HS-5 (cell line): ENCODE measurements at places on chromosomes 16 and 17.

- DNase-seq = no peak
Measured at GRCh38 chr17:77490361-77491183, 349.8 kb downstream of the SEC14L1 start.

DNA sequence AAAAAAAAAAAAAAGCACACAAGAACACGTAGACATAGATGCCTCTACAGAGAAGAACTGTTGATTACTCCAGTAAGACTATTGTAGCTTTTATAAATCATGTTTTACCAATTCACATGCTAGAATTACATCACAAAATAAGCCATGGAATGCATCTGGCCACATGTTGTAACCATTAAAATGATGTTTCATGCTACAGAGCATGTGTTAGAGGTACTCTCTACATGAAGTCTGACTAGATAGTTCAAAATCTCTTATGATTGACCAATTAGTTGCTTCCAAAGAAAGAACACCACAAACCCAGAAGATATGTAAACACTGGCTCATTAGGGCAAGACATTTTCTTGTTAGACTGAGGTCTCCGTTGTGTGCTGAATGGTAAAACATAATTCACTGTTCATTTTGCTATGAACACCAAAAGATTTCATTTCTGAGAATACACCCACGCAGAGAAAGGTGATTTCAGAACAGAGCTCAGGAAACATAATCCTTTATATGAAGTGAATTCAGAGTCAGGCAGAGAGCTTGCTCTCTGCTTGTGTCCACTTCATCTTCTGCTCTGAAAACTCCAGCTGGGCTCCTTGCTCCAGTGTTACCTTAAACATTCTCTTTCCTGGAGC is 411.4 kb upstream of the SOX9 start:
- DNase-seq = no peak

GRCh38 chr17:17093764-17094163 is 51.5 kb downstream of the MPRIP start:
- no peak for DNase-seq

GRCh38 chr17:560432-560873 is 154.2 kb downstream of the VPS53 start:
- peak; percentile 49 for DNase-seq

GRCh38 chr17:16415031-16415924 is at the start of gene TRPV2:
TRPV2 (plus strand) TSS chr17:16415571; CDS start chr17:16417669, 2,098 bp downstream.
- DNase-seq = no peak

DNA sequence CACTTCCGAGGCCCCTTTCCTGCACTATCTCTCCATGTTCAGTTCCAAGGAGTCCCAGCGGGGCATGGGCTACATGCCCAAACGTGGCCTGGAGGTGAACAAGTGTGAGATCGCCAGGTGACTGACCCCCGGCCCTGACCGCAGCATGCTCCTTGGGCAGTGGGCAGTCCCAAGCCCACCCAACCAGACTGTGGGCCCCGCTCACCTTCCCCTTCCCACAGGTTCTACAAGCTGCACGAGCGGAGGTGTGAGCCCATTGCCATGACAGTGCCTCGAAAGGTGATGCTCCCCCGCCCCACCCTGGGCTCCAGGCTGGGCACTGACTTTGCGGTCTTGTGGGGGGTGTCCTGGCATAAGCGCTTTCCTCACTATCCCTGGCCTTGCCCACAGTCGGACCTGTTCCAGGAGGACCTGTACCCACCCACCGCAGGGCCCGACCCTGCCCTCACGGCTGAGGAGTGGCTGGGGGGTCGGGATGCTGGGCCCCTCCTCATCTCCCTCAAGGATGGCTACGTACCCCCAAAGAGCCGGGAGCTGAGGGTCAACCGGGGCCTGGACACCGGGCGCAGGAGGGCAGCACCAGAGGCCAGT is 4.7 kb downstream of the CORO1A start:
- no peak for DNase-seq

DNA sequence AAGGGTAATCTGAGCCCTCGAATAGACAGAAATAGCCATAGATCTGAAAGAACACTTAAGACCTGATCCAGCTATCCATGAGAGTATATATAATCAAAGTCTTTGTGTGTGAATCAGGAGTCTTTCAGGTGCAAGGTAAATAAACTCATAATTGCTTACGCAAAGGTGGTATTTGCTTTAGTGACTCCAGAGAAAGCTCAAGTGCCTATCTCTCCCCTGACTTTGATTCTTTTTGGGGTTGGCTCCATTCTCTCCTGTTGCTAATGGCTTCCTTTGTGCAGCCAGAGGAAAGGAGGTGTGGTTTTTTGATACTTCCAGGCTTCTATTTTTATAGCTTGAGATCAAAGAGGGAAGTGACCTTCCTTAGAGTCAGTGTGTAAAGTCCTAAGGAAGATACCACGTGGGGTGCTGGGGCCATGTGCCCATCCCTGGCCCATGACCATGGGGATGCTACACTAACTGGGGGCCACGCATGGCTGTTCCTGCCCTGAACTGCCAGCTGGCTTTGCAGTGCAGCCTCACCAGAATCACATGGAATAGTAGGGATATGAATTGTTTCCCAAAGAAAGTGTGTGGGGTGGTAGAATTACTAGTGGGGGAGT is 45.8 kb downstream of the TENT4B start:
- DNase-seq = no peak

GRCh38 chr17:16905593-16906191 is 66.2 kb downstream of the TNFRSF13B start:
- DNase-seq = peak; percentile 86

- DNase-seq = no peak
Measured at GRCh38 chr17:80108036-80108971, 6.9 kb downstream of the GAA start.

- peak; percentile 30 for DNase-seq
Measured at GRCh38 chr17:42744283-42744805, 496 bp downstream of the EZH1 start.

- DNase-seq = no peak
Measured at GRCh38 chr17:42276359-42276608, at the start of gene STAT5B. STAT5B (minus strand) TSS chr17:42276391; CDS start chr17:42232127, 44,264 bp downstream.

GRCh38 chr17:53749178-53749577 is 73.5 kb upstream of the KIF2B start:
- no peak for DNase-seq

DNA sequence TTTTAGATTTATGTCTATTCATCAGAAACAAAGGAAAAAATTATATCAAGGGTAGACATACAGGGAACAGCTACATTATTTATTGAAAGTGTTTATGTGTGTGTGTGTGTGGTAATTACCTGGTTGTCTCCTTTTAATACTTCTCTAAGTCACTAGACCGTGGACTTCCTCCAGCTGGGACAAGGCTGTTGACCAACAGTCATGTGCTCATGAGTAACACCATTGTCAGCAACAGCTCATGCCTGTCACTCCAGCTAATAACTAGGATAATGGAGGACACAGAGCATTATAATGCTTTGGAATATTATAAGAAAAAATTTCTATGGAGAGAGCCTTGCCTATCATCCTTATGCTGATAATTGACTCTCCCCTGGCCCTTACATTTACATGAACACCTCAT is 125.3 kb upstream of the SALL1 start:
- DNase-seq = no peak

DNA sequence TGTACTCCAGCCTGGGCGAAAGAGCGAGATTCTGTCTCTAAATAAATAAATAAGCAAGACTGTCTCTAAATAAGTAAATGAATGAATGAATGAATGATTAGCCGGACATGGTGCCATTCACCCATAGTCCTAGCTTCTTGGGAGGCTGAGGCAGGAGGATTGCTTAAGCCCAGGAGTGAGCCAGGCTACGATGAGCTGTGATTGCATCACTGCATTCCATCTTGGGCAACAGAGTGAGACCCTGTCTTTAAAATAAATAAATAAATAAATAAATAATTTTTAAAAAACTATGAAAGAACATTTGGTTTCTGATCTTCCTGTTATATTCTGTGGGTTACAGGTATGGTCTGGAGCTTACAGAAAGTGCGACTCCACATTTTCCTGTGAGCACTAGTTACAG is 65.0 kb downstream of the C17orf58 start:
- no peak for DNase-seq

DNA sequence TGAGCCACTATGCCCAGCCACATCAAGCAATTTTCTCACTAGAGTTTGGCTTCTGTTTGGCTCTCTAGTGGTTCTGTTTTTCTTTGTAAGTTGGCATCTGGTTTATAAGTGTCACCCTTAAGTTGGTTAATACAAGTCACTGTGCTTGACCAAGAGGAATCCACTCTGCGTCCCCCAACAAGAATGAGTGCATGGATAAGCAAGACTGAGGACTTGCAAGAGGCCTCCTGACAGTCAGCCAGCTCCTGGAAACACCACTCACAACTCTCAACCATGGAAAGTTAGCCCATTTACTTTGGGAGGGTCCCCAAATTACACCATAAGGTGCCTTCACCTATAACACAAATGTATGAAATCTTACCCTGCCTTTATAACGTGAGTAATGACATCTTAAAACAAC is 7.6 kb downstream of the RFWD3 start:
- DNase-seq = no peak

GRCh38 chr17:80817321-80817845 is 174.3 kb upstream of the CHMP6 start:
- DNase-seq = no peak

- DNase-seq = no peak
Measured at GRCh38 chr16:69839798-69840409, 77.8 kb downstream of the WWP2 start.
